ENCODE measurements at places on chromosomes 6 and 20.

DNA sequence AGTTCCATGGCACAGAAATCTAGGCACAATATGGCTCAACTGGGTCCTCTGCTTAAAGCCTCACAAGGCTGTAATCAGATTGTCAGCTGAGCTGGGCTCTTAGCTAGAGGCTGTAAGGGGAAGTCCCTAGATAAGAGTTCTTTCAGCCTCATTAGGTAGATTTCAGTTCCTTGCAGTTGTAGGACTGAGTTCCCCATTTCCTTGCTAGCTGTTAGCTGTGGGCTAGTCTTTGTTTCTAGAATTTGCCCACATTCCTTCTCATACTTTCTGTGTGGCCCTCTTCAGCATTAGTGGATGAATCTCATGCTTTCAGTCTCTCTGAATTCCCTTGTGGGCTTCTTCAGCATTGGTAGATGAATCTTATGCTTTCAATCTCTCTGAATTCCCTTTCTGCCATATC, 71.0 kb upstream of the MRAP2 start:
- no peak for DNase-seq

DNA sequence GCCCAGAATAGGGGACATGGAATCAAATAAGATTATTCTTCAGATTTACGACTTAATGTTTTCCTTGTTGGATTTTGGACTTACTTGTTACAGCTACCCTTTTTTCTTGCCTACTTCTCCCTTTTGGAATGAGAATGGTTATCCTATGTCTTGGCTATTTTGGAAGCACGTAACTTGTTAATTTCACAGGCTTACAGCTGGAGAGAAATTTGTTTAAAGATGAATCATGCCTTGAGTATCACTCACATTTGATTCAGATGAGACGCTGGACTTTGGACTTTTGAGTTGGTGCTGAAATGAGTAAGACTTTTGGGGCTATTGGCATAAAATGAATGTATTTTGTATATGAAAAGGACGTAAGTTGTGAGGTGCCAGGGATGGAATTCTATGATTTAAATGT, 83.3 kb downstream of the SMPDL3A start:
- DNase-seq, result no peak

DNA sequence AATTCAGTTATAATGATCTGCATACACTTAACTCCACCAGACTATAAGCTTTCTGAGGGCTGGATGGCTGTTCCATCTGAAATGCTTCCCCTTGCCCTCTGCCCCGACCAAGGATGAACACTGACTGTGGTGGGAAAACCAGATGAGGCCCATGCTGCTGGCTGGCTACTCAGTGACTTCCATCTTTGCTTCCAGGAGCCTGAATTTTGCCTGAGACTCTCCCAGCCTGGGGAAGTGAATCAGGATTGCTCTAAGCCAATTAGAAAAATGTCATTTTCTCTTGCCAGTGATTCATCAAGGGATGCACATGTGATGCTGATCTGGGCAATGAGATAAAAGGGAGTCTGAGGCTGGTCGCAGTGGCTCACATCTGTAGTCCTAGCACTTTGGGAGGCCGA, 1.7 kb upstream of the TOMM34 start:
- DNase-seq, result no peak

- peak; percentile 56 for DNase-seq
These were observed 435 bp downstream of the ZSWIM3 start for GRCh38 chr20:45857882-45858216.

Data from CD4-positive, alpha-beta T cell treated with Interleukin-17A for 4 hours (primary cell).